Spleen (tissue), 13 donors: ENCODE measurements at places on chromosomes 5 and 9. TPM values are rescaled to one million over a fixed set of nuclear protein-coding genes. Genes with fewer than 3 reads are reported as not detected.

- no peak for DNase-seq
Measured at GRCh38 chr9:18775241-18775640, 257.8 kb downstream of the SAXO1 start.

DNA sequence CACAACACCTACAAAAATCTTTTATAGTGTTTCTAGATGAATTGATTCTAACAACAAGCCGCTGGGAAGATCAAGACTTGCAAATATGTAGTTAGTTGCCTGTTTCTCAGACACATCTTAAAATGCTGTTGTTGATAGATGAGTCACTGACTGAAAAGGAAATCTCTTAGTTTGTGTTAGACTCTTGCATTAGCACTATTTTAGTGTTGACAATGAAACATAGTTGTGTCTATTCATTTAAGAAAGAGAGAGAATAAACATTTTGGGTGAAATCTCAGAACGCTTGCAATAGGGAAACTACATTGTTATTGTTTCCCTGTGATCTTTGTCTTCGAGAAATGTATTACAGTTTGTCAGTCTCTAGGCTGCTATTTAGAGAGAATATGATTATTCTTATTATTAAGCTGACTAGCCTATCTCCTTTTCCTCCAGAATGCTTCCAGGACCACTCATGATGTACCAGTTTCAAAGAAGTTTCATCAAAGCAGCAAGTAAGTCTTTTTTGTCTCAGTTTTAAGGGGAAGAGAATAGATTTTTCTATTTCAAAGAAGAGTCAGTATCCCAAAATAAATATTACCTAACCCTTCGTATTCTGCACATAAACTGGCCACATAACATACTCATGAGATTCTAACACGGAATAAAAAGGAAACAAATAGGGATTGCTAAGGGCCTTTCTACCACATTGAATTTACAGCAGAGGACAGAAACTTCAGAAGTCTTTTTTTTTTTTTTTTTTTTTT lies 285.6 kb downstream of the ARHGAP26 start:
- DNase-seq: no peak

- no peak for DNase-seq
Measured at GRCh38 chr5:122463221-122463620, 151.2 kb downstream of the SNCAIP start.

- DNase-seq: no peak
Measured at GRCh38 chr5:76547891-76548524, 75.2 kb downstream of the F2RL2 start.

DNA sequence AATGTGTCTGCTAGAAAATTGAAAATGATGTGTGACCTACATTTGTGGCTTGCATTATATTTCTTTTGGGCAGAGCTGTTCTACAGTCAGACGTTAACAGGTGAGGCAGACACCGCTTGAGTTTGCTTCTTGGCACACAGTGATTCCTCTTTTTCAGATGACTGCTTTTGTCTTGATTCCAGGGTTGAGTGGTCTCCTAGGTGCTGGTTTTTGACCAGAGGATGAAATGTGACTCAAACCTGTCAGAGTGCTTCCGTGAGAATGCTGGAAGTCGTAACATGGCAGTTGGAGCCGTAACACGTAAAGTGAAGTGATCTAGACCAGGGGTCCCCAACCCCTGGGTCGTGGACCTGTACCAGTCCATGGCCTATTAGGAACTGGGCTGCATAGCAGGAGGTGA lies 28.3 kb upstream of the NDFIP1 start:
- no peak for DNase-seq

GRCh38 chr9:27471789-27472188 lies 52.3 kb upstream of the IFNK start:
- DNase-seq: no peak

PTGR1 gene
- total RNA-seq: 14.6 TPM

PDE8B gene
- 1.9 TPM for total RNA-seq

FAM221B gene
- total RNA-seq: not detected

NR5A1 gene
- 300 TPM for total RNA-seq

CDKN2A gene
- total RNA-seq: 19.7 TPM
